Endothelial cell of umbilical vein (primary cell): ENCODE measurements at places on chromosomes 11 and 22.

DNA sequence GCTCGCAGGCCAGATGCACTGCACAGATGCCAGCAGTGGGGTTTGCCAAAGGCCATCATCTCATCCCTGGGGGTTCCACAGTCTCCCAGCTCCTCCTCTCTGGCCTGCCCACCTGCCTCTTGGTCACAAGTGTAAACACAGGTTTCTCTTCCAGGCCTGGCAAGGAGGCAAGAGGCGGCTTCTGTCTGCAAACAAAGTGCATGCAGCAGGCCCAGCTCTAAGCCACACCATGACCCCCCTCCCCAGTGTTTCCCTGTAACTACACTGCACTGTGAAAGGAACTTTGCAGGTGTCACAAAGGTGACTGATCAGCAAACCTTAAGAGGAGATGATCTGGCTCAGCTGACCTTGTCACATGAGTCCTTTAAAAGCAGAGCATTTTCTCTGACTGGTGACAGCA is 26.2 kb upstream of the SHISAL1 start:
- DNase-seq, result no peak

GRCh38 chr11:126138636-126139035 is 72.8 kb downstream of the RPUSD4 start:
- DNase-seq, result no peak

- DNase-seq, result no peak
Measured at GRCh38 chr11:778976-779954, 2.0 kb upstream of the GATD1 start.

DNA sequence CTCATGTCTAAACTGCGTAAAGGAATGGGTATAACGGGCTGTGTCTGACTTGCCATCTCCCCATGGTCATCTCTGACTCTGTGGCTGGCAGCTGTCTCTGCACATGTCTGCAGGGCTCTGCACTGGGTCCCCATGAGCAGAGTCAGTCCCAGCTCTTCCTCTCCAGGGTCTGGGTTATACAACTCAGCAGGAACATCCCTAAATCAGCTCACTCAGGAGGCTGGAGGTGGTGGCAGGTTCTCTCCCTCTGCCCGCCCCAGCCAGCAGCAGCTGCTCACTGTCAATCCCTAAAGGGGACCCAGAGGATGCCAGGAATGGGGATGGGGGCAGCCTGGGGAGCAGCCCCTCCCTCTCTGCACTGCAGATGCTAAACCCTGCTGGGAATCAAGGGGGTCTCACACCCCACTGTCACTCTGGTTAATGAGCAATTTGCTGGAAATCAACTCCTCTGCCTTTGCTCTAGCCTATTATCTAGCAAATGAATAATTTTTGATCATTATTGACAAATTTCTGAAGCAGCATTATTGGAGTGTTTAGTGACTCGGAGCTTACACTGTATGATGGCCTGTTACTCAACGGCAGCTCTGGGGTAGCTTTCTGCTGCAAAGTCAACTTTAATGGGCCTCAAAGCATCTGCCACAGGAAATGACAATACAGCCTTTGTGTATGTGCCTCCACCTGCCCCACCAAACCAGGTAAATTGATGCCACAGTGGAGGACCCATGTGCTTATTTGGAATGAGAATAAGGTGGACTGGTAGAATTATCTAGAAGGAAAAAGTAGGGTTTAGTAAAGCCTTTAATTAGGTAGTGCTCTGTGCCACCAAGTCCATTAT is 55.7 kb upstream of the SHANK2 start:
- DNase-seq, result no peak

DNA sequence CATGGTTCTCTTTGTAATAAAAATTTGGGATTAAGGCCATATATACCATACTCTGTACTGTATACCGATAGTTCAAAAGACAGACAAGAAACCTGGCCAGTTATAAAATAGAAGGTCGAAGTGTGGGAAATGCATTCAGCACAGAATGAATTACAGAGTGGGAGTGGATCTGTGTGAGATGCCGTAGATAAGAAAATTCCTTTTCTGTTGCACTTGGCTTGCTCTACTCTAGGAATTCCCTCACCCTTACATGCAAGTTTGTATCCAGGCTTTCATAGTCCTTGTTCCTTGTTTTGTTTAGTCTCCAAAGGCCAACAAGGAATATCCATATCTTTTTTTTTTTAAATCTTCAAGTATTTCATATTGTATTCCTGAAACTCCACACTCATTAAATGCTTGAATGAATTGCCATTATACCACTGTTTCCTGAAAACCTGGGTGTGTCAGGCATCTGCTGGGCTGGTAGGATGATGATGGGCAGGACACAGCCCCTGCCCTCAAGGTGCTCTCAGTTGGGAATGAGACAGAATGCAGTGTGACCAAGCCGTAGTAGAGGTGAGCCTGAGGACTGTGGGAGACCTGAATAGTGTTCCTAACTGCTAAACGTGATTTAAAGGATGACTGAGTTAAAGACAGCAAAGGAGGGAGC is 53.5 kb downstream of the TEAD1 start:
- DNase-seq, result peak; percentile 50

DNA sequence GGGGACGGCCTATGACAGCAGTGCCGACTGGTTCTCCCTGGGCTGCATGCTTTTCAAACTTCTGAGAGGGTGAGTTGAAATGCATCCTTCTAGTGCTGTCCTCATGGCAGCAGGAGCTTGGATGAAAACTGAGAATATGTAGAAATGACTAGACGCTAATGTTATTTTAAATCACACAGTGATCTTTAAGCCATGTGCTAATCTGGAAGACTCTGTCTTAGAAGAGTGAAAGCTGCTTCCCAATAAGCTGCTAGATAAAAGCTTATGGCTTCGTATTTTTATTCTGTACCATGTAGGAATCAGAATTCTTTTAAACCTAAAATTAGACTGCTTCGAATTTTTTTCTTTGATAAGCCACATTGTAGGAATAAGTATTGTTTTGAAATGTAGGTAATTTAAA is 46.8 kb upstream of the MYO18B start:
- DNase-seq, result no peak
